ENCODE measurements at places on chromosomes 7 and 10.

DNA sequence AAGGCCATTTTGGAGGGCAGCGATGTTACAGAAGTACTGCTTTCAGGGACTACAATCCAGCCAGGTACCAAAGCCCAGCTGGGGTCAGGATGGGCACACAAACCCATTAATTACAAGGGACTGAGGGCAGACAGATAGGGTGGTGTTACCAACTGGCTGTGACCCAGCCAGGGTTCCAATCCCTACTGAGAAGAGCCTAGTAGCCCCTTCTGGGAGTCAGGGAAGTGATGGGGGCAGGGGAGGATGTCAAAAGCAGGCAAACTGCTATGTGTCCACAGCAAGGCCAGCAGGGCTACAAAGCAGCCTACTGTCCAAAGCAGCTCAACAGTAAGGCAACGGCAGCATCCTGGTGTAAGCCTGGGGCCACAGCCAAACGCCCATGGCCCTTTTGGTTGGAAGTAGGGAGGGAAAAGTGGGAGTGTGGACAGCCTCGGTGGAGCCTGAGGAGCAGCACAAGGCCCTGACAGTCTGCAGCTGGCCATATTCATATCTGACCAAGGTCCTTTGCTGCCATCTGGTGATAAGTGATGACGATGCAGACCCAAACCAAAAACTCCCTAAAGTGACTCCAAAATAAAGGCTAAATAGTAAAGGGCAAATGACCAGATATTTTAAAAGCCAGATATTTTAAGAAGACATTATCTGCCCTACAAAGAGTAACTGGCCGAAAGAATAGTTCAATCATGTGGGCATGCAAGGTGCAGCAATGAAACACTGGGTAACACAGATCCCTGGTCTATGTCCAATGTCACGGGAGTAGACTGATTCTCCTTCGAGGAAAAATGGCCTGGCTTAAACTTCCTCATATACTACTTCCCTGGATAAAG, 56.9 kb downstream of the XPNPEP1 start:
- DNase-seq = no peak

DNA sequence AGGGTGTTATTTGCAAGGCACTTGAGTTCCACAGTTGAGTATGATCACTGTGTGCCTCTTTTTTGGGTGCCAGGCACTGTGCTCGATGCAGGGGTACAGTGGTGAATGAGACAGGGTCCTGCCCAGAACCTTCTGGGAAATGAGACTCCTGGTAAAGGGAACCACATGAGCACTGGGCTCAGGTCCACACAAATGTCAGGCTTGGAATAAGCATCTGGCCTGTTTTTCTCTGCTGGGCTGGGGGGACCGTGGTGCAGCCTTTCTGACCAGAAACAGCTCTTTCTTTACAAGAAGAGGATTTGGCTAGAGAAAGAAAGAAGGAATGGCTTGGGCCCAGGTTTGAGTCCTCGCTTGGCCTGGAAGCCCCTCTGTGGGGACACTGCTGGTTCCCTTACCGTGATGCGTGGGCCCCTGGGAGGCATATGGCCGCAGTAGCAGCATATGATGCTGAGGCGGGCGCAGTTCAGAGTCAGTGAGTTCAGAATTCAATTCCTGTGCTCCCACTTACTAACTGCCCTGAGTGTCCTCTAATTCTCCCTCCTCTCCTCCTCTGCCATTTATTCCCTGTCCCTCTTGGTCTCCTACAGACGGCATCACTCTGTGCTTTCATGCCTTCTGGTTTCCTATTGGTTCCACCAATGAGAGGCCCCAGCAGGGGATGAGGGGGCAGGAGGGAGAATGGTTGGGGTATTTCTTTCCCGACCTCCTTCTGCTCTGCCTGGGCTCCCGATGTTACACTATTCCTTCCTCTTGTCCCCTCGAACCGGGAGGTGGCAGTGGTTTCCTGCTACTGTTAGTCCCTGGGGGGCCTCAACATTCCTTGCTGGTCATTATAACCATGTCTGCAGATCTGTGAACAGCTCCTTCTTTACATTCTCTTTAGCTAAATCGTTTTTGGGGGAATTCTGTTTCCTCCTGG, 9.6 kb upstream of the KCP start:
- peak; percentile 36 for DNase-seq

- DNase-seq = no peak
Observed at GRCh38 chr10:86758189-86759072, 2.0 kb downstream of the BMPR1A start.

DNA sequence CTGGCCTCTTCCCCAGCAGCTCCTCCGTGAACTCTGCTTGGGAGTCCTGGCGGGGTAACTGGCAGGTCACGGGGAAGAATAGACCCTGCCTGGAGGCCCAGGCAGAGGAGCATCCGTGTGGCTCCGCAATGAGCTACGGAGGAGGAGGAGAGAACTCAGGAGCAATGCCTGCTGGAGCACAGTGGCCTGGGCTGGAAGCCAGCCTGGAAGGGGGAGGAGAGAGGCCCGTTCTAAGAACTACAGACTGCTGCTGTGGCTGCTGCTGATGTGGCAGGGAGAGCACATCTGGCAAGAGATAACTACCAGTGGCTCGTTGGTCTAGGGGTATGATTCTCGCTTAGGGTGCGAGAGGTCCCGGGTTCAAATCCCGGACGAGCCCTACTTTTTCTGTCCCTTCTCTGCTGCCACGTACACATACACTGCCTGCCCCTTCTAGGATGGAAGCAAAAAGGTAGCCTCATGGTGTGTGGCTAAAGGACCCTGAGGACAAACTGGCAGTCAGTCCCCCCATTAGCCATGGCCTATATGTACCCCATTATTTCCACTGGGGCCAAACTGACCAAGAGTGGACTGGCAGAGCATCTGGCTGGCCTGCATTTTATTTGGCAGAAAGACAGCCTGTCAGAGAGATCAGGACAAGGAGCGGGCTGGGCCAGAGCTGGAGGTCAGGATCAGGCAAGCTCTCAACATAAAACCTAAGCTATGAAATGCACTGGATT, 7.7 kb upstream of the OPN1SW start:
- DNase-seq = no peak

DNA sequence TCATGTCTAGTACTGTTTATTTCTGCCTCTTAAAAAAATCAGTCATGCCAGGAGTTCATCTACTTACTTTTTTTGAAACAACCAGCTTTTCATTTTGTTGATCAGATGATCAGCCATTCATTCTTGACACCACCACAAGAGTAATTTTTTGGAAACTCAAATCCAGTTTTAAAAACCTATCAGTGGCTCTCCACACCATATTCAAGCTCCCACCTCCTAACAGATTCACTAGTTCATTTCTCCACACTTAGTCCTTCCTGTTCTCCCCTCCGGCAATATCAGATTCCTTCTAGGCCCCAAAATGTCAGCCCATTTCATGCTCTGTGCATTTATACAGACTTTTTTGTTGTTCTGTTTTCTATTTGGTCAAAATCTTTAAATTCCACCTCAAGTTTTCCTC, 341.6 kb downstream of the RNLS start:
- no peak for DNase-seq

GRCh38 chr7:77329466-77330168, 86.5 kb downstream of the GSAP start:
- DNase-seq = no peak

GRCh38 chr7:73812996-73813395, 17.8 kb upstream of the CLDN4 start:
- no peak for DNase-seq

GRCh38 chr7:87113077-87113476, 39.2 kb upstream of the DMTF1 start:
- no peak for DNase-seq

DNA sequence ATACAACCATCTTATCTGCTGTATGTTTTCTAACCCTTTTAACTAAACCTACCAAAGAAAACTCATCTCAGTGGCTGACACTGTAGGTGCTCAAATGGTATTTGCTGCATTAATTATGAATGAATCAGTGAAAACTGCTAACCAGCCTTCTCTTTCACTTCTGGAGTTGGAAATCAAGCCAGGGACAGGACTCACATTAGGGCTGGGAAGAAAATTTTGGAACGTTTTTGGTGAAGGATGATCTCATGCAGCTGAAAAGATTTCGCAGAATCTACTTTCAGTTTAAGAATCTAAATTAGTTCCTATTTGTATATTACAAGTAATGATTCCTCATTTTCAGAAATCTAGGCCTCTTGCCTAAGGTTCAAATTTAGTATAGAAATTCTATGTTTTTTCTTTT, 12.9 kb downstream of the MTPN start:
- DNase-seq = no peak

- no peak for DNase-seq
Observed at GRCh38 chr7:13560441-13560840, 429.0 kb downstream of the ETV1 start.

- no peak for DNase-seq
Observed at GRCh38 chr7:144725070-144725469, 110.8 kb downstream of the TPK1 start.

DNA sequence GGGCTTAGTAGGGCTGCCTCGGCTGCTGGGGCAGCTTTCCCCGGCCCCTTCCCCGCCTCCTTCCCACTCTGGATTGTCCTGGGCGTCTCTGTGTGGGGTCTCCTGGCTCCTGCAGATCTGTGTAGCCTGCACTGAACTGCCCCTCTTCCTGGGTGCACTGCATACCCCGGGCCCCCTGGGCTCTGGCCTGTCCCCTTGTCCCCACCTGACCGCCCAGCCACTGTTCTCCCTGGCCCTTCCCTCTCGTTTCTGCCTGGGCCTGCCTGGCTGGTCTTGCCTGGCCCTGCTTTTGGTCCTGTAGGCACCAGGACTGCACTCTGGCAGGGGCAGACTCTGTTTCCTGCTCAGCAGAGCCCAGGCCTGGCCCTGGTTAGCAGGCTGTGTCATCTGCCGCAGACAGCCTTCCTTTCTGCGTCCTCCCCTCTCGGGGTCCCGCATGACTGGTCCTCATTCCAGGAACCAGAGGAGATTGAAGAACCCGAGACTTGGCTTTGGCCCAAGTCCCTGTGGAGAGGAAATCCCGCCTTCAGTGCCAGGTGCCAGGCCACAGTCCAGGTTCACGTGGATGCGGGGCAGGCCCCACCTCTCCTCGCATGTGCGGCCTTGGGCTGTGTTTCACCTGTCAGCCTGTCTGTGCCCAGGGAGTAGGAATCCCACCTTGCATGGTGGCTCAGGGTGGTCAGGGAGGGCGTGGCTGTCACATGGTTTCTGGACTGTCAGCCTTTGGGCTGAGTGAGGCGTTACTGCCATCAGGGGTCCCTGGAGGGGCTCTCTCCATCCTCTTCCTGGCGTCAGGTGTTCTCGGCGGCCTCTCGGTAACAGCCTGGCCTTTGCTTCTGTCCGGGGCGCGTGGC, 9.2 kb downstream of the INPP5A start:
- DNase-seq = no peak

GRCh38 chr7:29297194-29297890, 102.8 kb downstream of the CHN2 start:
- no peak for DNase-seq

DNA sequence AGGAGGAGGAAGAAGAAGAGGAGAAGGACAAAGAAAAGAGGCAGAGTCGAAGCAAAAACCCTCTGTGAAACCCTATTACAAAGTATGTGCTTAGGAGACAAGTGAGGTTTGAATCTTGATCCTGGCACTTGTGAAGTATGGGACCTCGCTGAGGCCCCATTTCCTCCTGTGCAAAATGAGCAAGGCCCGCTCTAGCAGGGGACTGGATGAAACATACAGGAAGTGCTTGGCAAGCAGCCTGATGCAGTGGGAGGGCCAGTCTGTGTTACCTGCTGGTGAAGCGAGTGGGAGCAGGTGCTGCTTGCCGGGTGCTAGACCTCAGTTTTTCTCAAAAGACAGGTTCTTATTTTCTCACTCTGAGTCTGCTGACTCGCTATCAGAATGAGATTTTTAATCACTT, 150.4 kb downstream of the JCAD start:
- DNase-seq = no peak

GRCh38 chr7:140232957-140233917, 56.5 kb upstream of the KDM7A start:
- no peak for DNase-seq

- DNase-seq = no peak
Observed at GRCh38 chr7:77242068-77242467, 42.4 kb upstream of the FGL2 start.

- no peak for DNase-seq
Observed at GRCh38 chr7:56229631-56230030, 113.4 kb upstream of the NUPR2 start.

- no peak for DNase-seq
Observed at GRCh38 chr7:157024716-157025115, 14.3 kb upstream of the MNX1 start.

DNA sequence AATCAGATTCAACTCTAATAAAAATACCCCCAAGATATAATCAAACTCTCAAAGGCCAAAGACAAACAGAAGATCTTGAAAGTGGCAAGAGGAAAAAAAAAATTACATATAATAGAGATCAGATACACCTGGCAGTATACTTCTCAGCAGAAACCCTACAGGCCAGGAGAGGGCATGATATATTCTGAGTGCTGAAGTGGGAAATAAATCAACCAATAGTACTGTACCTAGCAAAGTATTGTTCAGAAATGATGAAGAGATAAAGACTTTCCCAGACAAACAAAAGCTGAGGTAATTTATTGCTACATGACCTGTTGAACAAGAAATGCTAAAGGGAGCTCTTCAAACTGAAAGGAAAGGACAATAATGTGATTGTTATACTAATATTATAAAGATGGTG, 291.9 kb downstream of the SH2D4B start:
- no peak for DNase-seq

DNA sequence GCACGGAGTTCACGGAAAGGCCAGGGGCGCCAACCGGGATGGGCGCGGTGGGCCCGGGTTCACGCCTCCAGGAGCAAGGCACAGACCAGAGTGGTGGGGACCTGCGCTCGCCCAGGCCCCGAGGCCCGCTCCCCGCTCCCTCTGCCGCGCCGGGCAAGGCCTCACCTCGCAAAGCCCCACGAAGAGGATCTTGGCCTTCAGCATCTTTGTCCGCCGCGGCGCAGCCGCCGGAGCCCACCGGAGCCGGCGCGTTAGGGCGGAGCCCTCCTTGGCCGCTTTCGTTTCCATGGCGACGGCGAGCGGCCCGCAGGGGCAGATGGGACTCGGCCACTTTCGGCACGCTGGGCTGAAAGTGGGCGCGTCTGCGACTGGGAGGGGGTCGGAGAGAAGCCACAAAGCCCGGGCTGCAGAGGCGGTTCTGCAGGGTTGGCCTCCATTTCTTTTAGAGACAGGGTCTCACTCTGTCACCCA, 944.4 kb upstream of the ZNF722 start:
- DNase-seq = no peak

GRCh38 chr10:69061305-69062161, 26.4 kb upstream of the SRGN start:
- DNase-seq = peak; percentile 85

- no peak for DNase-seq
Observed at GRCh38 chr7:30970594-30971094, 6.9 kb downstream of the GHRHR start.

- DNase-seq = no peak
Observed at GRCh38 chr7:25805027-25805687, 346.8 kb upstream of the NFE2L3 start.

GRCh38 chr7:92697414-92697813, 107.2 kb upstream of the FAM133B start:
- no peak for DNase-seq

DNA sequence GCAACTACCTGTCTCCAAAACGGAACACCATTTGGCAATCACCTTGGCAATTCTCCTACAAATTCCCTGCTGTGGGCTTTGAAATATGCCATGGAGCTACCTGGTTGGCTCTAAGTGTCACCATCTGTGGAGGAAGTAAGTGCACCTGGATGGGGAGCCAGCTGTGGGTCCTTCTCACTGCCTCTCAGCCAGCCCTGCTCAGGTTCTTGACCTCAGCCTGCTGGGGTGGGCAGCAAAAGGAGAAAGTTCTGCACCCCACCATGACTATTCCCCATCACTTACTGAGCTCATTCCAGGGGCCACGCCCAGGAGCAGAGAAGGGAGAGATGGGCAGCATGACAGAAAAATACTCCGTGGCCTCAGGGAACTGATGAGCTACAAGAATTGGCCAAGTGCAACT, 158.7 kb downstream of the TNS3 start:
- peak; percentile 61 for DNase-seq
